Stimulated activated CD8-positive, alpha-beta memory T cell treated with anti-CD3 and anti-CD28 coated beads, Interleukin-4, amount 100 ng/mL, for 24 hours (primary cell): ENCODE measurements at places on chromosomes 2 and 18.
A peak's percentile ranks its signal among the peaks of the same experiment; 100 is the strongest.

GRCh38 chr2:191064590-191064989 lies 50.6 kb upstream of the STAT1 start:
- peak; percentile 32 for DNase-seq

DNA sequence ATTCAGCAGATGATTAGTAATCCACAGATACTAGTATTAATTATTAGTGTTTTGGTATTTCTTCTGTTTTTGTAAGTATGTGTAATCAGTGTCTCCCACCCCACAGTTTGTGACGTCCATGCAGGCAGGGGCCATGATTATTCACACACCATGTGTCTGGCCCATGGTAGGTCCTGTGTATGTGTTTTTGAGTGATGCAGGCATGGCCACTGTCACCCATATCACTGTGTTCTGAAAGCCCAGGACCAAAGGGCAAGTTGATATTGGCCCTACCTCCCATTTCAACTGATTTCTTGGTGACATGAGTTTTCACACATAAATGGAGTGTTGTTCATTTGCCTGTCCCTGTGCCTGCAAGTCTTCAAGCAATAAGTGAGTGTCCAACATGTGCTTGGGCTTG lies 104.0 kb downstream of the TSHZ1 start:
- no peak for DNase-seq

DNA sequence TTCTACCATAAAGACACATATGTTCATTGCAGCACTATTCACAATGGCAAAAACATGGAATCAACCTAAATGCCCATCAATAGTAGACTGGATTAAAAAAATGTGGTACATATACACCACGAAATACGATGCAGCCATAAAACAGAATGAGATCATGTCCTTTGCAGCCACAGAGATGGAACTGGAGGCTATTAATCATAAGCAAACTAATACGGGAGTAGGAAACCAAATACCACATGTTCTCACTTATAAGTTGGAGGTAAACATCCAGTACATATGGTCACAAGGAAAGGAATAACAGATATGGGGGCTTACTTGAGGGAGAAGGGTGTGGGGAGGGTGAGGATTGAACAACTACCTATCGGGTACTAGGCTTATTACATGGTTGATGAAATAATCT lies 7.7 kb downstream of the HMSD start:
- DNase-seq: no peak

GRCh38 chr18:6683112-6683876 lies 46.2 kb upstream of the ARHGAP28 start:
- DNase-seq: no peak

DNA sequence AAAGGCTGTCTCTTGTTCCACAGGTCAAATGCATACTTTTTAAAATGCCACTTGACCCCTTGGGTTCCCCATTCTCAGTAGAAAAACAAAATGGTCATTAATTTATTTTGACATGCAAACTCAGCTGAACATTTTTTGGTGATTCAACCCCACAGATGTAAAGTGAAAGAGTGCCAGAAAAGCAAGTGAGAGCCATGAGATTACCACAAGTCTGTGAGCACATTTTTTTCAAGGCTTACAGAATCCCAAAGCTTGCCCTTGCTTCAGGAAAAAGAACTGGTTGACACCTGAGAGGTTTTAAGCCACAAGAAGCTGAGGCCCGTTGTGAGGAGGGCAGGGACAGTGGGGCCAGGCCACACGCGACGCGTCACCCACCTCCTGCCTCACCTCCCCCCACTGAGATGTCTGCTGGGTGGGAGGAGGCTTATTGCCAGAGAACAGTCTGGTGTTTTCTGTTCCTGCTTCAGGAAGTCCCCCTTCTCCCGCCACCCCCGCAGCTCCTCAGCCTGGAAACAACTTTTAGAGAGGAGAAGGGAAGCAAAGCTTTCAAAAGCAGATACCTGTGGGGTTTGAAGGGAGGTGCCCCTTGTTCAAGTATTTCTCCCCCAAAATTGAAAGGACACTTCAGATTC lies 70.4 kb upstream of the CYP1B1 start:
- no peak for DNase-seq

DNA sequence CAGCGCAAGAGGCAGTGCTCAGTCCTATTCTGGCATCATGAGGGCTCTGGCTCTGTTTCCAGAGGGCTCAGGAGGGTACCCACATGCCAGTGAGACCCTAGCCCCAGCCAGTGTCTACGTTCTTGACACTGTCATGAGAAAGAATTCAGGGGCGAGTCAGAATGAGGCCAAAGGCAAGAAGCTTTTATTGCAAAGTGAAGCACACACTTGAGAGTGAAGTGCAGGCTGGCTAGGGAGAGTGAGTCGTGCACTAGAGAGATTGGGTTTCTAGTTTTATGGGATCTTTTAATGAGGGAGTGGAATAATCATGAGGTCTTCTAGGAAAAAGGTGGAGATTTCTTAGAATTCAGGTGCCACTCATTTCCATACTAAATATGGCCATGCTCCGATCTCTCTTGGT lies 164.1 kb downstream of the DCDC2C start:
- DNase-seq: no peak

DNA sequence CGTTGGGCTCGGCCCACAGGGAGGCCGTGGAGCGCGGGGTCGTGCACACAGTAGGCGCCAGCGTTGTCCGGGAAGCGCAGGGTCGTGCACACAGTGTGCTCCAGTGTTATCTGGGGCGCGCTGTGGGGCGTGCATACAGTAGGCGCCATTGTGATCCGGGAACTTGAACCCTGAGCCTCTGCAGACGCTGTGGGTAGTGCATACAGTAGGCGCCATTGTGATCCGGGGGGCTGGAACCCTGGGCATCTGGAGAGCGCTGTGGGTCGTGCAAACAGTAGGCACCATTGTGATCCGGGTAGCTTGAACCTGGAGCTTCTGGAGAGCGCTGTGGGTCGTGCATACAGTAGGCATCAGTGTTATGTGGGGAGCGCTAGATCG lies 793 bp downstream of the ZNF236 start:
- DNase-seq: no peak

DNA sequence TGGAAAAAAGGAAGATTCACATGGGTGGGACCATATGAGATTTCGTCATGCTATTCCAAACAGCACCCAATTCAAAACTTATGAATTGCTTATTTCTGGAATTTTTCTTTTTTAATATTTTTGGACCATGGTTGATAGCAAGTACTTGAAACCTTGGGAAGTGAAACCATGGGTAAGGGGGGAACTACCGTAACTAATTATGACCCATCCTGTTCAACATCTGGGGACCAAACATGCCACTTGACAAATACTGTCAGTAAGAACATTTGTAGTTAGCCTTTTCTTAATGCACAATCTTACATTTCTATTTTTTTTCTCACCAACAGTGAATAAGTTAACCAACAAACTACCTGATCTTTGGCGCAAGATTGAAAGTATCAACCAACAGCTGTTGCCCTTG lies 105.7 kb upstream of the TTC39C start:
- no peak for DNase-seq

DNA sequence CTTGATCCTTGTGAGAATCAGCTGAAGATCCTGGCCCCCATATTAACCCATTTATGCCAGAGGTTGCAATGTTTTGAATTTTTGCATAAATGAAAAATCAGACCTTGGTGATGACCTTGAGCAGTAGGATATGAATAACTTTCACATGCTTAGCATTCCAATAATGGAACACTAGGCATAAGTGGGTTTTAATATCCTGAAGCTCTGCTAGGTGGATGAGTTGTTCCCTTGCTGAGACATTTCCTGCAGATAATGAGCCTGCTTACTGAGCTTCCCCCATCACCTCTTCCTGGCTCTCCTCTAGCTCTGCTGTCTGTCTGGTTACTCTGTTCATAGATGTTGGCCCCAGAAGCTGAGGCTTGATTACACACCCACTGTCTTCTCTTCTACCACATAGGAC lies 25.5 kb upstream of the SEC11C start:
- no peak for DNase-seq

DNA sequence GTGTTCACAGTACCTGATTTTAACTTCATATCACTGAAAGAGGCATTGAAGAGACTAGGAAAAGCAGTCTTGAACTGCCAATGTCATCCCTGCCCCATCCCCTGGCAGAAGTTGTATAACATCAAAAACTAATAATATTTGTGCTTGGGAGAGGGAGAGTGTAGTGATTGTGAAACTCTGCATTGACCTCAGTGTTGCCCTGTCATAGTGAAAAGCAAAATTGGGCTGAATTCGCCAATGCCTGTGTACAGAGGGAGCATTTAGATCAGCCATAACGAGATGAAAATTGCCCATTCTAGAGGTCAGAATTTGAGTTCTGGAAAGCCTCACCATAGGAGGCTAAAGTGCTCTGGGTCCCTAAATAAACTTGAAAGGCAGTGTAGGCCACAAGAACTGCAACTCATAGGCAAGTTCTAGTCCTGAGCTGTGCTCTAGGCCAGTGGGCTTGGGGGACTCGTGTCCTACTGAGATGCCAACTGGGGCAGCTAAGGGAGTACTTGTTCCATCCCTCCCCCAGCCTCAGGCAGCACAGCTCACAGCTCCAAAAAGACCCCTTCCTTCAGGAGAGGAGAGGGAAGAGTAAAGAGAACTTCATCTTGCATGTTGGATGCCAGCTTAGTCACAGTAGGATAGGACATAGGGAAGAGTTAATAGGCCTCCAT lies 855.6 kb downstream of the TSN start:
- DNase-seq: no peak

GRCh38 chr2:122643725-122644329 lies 888.4 kb downstream of the TSN start:
- DNase-seq: no peak

DNA sequence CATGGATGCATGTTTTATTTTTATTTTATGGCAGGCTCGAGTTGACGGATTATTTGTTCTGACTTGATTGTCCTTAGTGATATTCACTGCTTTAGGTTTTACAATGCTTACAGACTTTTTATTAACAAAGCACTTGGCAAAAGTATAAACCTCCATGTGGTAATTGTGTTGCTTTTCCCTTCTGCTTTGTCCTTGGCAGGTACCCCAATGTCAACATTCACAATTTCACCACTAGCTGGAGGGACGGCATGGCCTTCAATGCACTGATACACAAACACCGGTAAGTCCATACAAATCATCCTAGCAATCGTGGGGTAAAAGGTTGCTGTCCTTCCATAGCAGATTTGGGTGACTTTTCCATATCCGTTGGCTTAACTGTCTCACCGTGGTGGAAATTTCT lies 106.1 kb upstream of the EML6 start:
- DNase-seq: no peak

DNA sequence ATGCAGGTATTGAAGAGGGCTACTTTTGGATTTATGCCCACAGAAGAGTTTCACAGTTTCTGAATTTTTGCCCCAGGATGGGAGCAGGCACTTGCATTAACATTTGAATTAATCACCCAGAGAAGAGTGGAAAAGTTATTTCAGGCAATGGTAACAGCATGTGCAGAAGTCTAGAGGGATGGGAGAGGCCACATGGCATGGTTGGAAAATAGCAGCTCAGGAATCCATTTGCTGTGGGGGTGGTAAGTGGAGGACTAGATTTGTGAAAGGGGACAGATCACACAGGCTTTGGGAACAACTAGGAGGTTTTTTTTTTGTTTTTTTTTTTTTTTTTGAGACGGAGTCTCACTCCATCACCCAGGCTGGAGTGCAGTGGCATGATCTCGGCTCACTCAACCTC lies 65.2 kb downstream of the NEDD4L start:
- no peak for DNase-seq

DNA sequence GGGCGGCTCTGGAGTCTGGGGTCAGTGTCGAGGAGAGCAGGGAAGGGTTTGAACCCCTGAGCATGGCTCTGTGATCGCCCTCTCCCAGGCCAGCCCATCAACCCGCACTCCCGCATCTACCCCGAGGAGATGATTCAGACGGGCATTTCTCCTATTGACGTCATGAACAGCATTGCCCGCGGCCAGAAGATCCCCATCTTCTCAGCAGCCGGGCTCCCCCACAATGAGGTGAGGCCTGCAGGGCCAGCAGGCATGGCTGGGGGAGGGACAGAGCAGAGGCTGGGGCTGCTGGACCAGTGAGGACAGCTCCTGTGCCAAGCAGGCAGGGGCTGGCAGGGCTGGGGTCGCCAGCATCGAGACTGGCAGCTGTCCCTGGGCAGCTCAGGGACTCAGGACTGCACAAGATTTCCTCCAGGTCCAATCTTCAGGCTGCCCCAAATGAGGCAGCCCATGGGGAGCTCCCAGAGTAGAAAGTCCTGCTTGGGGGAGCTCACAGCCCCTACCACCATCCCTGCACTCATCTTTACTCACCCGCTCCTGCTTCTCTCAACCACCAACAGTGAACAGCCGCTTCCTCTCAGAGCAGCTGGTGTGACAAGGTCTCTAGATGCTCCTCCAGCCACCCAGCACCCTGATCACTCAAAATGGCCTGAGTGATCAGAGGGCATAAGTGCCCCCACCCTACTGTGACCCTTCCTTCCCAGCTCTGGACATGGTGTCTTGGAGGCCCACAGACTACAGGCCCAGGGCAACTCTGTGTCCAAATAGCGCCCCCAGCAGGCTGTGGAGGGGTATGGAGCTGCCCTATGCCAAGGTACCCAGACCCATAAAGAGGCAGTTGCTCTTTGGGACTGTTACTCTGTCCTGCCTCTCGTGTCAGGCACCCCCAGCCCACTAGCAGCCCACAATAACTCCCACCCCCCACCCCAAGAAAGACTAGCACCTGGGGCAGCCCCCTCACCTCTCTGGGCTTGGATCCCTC lies 18.3 kb upstream of the ANKRD53 start:
- DNase-seq: no peak

- no peak for DNase-seq
These were observed 55.9 kb downstream of the GRB14 start for GRCh38 chr2:164565359-164565758.

- DNase-seq: no peak
These were observed 106.3 kb downstream of the NCOA1 start for GRCh38 chr2:24597181-24597870.

DNA sequence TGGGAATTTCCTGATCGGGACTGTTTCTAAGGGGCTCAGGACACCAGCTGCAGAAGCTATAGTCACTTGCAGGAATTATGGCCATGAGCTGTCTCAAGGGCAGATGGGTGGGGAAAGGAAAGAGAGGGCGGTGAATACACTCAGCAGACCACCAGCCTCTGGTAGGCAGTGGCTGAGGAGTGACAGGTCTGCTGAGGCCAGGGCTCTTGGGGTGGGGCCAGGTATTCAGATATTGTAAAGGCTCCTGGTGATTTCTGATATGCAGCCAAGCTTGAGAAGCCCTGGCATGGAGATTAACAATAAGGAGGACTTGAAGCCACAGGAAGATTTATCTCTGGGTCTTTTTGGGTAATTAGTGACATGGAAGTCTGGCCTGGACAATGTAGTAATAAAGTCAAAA lies 145.3 kb upstream of the AQP4 start:
- DNase-seq: no peak

GRCh38 chr2:238691596-238692491 lies 156.0 kb upstream of the TWIST2 start:
- DNase-seq: no peak

- DNase-seq: no peak
These were observed 89.6 kb downstream of the COMMD1 start for GRCh38 chr2:61995065-61995464.

GRCh38 chr2:164625378-164625971 lies 4.2 kb upstream of the GRB14 start:
- no peak for DNase-seq

GRCh38 chr18:32905651-32906050 lies 132.8 kb upstream of the KLHL14 start:
- no peak for DNase-seq

- no peak for DNase-seq
These were observed 355 bp upstream of the KIDINS220 start for GRCh38 chr2:8837795-8838140.
